Osteocyte (in vitro differentiated cells): ENCODE measurements at places on chromosomes 1 and 21.

DNA sequence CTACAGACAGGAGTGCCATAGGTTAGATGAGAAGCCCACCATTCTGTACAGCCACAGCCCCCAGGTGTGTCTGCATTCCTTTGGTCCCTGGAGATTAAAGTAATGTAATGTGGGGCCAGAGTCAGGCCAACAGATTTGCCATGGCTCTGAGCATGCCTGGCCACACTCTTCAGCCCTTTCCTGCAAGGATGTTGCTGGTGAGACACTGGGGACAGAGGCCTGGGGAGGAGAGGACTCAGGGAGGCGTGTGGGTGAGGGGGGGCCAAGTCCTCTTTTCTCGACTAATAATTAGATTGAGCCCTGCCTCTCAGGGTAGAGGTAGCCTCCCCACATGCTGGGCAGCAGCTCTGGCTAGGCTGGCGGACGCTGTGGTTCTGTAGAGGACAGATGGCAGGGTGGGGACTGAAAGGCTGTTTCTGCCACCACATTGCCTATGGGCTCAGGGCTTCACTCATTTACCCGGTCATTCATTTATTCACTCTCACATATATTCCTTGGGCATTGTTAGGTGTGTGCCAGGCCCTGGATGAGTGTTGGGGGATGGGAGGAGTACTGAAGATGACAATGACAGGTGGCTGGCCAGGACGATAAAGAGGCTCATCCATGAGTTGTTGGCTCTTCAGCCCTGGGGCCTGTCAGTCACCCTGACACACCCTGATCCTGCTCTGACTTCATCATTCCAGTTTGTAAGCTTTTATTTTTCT, 7.1 kb upstream of the PRCC start:
- DNase-seq, result no peak

DNA sequence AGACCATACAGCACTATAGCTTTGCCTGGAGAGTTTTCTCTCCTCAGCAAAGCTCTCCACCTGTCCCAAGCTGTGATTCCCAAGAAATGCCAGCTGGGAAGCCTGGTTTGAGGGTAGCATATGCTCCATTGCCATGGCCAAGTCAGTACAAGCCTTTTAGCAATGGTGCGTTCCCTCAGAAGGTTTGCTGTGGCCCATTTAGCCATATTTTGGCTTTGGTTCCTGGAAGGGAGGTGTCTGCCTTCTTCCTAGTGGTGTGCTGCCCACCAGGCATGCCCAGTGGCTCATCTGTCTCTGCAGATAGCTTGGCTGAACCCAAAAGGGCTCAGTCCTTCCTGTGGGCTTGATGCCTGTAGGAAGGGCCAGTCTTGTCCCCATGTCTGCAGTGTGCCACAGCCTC, 32.4 kb downstream of the GALNT2 start:
- no peak for DNase-seq

DNA sequence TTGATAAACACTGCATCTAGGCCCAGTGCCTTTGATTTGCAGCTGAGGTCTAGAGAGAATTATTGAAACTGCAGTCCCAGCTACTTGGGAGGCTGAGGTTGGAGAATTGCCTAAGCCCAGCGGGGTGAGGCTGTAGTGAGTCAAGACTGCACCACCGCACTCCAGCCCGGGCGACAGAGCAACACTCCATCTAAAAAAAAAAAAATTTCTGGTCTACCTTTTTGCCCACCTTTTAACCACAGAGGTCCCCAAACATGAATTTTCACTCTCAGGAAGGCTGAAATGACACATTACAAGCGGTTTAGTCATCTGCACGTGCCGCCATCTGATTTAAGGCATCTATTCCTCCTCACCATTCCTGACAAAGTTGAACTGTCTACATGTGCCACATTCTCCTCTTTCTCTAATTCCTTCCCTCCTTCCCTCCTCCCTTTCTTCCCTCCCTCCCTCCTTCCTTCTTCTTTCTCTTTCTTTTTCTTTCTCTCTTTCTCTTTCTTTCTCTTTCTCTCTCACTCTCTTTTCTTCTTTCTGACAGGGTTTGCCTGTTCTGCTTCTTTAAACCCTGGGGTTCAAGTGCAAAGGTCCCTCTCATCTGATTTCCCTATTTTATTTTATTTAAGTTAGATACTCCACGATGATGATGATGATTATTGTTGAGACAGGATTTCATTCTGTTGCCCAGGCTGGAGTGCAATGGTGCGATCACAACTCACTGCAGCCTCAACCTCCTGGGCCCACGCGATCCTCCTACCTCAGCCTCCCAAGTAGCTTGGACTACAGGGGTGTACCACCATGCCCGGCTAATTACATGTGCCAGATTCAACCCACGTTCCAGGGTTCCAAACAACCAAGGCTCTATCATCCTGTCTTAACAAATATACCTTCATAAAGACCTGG, 3.0 kb upstream of the SOD1 start:
- DNase-seq, result peak; percentile 65

DNA sequence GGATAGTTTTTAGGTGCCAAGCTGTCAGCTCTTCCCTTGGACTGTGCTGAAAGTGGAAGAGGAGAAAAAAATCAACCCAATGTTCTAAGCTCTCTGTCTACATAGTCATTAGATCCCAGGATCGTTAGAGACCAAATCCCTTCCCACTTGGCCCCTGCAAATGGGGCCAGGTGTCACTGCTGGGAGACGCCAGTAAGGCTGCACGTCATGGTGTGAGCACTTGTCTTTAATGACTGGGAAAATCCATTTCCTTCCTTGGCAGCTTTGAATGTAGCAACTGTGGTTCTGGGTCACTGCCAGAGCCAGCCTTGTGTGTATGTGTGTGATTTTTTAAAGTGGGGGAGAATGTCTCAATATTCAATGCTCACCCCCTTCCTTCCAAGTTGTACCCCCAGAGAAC, 59.9 kb downstream of the MAN1C1 start:
- DNase-seq, result no peak

DNA sequence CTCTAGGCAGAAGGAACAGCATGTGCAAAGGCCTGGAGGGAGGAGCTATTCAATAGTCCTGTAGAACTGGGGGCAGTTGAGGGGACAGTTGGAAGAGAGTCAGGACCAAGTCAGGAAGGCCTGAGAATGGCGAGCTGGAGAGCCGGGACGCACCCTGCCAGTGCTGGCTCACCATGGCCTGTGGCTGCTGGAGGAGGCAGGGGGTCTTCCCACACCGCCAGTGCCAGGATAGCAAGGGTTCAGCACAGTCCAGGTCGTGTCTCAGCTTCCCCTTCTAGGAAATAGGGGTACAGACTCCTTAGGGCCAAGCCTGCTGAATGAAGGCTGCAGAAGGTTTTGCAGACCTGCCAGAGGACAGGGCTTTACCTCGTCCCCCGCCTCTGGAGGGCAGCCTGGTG, 7.3 kb downstream of the PODN start:
- no peak for DNase-seq

- no peak for DNase-seq
Observed at GRCh38 chr1:69998847-69999246, 206.5 kb downstream of the LRRC40 start.

GRCh38 chr1:200035956-200036618, 8.6 kb downstream of the NR5A2 start:
- DNase-seq, result no peak

DNA sequence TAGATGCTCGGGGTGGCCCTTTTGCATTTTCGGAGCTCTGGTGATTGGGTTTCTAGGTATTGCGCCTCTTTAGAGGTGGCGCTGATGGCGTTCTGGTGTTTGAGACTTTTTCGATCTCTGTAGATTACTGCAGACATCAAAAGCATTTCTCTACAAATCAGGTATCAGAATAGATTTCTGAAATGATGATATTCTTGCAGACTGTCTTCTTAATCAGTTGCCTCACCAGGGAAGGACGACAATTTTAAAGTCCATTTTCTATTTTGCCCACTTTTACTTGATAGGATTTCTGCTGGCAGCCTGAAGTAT, 65.2 kb upstream of the VAMP3 start:
- DNase-seq, result no peak

- DNase-seq, result no peak
Observed at GRCh38 chr21:14918527-14918926, 146.3 kb downstream of the NRIP1 start.

GRCh38 chr1:183039330-183039729, 16.1 kb downstream of the LAMC1 start:
- no peak for DNase-seq

DNA sequence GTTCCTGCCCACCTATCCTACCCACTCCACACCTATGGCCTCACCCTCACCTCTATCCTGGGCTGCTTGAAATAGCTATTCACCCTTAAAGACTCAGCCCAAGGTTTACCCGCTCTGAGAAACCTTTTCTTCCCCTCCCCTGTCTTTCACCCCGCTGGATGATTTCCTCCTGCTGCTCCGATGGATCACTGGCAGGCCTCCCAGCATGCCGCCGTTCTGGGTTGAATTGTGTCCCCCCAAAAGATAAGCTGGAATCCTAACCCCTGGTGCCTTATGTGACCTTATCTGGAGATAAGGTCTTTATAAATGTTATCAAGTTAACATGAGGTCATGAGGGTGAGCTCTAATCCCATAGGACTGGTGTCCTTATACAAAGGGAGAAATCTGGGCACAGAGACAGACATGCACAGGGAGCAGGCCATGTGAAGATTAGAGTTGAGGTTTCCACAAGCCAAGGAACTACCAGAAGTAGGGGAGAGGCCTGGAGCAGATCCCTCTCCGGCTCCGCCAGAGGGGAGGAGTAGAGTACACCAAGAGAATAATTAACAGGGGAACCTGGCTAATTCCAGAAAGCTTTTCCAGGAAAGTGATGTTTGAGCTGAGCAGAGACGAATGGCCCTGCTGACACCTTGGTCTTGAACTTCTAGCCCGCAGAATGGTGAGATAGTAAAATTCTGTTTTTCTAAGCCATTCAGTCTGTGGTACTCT, 110.0 kb upstream of the SERBP1 start:
- DNase-seq, result no peak

- no peak for DNase-seq
Observed at GRCh38 chr1:72483846-72484357, 201.6 kb upstream of the NEGR1 start.

DNA sequence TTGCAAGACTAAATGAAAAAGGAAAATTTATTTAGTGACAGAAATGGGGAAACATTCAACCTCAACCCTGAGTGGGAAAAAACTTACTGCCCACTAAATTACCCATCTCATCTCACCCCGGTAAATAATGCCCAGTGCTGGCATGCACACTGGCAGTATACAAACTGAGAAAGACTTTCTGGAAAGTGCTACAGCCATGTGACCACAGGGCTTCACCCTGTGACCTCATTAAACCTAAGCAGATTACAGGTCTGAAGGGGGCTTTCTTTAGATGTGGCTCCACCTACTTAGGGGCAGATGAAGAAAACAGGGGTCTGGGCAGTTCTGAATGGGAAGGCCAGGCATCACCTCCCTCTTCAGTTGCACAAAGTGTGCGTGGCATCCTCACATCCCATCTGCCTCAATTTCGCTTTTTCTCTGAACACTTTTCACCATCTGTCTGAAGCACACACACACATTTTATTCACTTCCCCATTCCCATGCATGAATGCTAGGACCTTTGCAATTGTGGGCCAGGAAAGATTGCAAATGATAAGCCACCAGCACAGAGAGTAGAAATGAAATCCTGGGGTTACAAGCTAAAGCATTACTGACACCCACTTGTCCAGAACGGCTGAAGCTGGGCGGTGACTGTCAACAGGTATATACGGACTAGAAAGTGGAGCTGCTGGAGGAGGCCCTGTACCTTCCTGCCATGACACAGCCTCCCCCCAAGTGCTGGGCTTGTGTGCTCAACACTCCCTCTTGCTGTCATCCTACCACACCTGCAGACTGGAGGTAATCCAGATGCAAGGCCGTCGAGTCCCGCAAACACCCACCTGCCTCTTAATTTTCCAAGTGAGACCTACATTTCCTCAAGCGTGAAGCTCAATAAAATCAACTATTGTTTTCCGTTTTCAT, 2.7 kb downstream of the NADK start:
- DNase-seq, result no peak

GRCh38 chr1:157487096-157487495, 65.2 kb downstream of the FCRL5 start:
- no peak for DNase-seq

DNA sequence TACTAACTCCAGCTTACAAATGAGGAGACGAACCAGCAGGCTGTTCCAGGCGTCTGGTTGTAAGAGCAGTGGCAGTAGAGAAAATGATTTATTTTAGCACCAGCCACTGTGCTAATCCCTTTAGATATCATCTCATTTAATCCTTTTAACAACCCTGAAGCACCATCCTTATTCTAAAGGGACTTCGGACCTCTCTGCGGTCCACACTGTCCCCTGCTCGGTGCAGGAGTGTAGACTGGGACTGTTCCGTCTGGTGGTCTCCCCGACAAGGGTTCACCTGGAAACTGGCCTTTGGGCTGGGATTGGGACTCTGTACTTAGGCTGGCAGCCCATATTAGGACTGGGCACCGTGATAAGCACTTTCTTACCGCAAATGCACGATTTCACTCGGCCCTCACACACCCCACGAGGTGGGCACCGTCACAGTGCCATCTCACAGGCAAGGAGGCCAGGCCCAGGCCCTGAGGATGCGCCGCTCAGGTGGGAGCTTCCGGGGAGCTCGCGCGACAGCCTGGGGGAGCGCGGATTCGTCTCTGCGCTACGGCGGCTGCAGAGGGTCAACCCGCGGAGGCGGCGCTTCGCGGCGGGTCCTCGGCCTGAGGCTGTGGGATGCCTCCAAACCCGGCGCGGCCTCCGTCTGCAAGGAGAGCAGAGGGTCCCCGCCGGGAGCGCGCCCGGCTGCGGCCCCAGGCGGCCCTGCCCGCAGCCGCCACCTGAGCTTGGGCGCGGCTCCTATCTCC, 45.2 kb downstream of the ATP1A1 start:
- DNase-seq, result peak; percentile 91

DNA sequence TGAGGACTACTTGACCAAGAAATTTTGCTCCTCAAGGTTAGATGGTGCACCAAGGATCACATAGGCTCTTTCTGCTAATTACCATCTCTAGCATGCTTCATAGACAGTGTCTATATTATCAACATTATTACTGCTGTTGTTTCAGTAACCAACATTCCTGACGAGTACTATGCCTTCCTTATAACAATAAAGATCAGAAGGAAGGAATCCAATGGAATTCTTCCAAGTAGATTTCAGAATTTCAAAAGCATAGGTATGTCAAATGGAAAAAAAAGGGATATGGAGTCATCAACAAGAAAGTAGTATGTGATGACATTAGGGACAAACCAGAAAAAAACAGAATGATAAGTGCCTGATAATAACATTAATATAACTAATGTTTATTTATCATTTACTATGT, 39.6 kb upstream of the LPGAT1 start:
- no peak for DNase-seq

GRCh38 chr1:151006327-151007052, at the start of gene MINDY1:
MINDY1 (minus strand) TSS chr1:151006902; CDS start chr1:151002617, 4,285 bp downstream.
- peak; percentile 88 for DNase-seq

GRCh38 chr1:11728126-11728806, 7.7 kb upstream of the AGTRAP start:
- no peak for DNase-seq

- no peak for DNase-seq
Observed at GRCh38 chr1:6870086-6870485, 84.8 kb downstream of the CAMTA1 start.

DNA sequence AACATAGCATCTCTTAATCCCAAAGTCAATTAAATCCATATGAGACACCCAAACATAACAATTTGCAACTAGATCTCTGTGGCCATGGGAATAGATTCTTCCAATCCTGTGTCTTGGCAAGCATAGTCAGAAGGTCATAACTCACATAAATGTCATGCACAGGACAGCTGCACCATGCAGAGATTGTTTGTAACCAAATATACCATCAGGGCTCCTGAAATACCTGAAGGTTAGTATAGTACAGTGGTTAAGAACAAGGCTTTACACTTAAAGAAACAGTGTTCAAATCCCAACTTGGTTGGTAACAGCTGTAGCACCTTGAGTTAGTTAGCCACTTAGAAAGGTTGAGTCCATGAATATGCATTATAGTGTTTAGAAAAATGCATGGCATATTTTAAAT, 82.6 kb upstream of the CCDC190 start:
- no peak for DNase-seq

- no peak for DNase-seq
Observed at GRCh38 chr1:207698822-207699483, 52.9 kb upstream of the CD46 start.
